ENCODE measurements at places on chromosomes 6 and 20. TPM values are rescaled to one million over a fixed set of nuclear protein-coding genes. Genes with fewer than 3 reads are reported as not detected.

RIPOR3 gene
- 13.2 TPM for total RNA-seq

FAM162B gene
- not detected for total RNA-seq

F13A1 gene
- total RNA-seq: 2.0 TPM

CALHM4 gene
- total RNA-seq: not detected

TPX2 gene
- total RNA-seq: 8.3 TPM

CYP24A1 gene
- total RNA-seq: not detected

MMP24 gene
- 0.42 TPM for total RNA-seq

IL17A gene
- total RNA-seq: not detected

PPP1R14C gene
- total RNA-seq: not detected

ZNF165 gene
- 0.32 TPM for total RNA-seq

BTBD9 gene
- 5.6 TPM for total RNA-seq

MYH7B gene
- total RNA-seq: 1.0 TPM

SAPCD1 gene
- total RNA-seq: 1.6 TPM

TSPO2 gene
- 0.60 TPM for total RNA-seq

GRCh38 chr20:5074232-5074674 lies 45.5 kb downstream of the PCNA start:
- DNase-seq: no peak

DNA sequence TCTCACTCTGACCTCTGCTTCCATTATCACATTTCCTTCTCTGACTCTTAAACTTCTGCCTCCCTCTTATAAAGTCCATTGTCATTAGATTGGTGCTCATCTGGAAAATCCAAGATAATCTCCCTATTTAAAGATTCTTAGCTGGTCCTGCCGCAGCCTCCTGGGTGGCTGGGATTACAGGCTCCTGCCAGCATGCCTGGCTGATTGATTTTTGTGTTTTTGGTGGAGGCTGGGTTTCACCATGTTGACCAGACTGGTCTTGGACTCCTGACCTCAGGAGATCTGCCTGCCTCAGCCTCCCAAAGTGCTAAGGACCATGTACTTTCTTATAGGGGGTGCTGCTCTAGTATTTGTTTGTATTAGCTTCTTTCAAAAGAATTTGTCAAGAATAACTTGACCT lies 5.3 kb upstream of the RPF2 start:
- DNase-seq: no peak

- no peak for DNase-seq
Measured at GRCh38 chr6:80341330-80341729, 234.9 kb downstream of the BCKDHB start.

- no peak for DNase-seq
Measured at GRCh38 chr20:32796981-32797451, 22.7 kb upstream of the MAPRE1 start.

DNA sequence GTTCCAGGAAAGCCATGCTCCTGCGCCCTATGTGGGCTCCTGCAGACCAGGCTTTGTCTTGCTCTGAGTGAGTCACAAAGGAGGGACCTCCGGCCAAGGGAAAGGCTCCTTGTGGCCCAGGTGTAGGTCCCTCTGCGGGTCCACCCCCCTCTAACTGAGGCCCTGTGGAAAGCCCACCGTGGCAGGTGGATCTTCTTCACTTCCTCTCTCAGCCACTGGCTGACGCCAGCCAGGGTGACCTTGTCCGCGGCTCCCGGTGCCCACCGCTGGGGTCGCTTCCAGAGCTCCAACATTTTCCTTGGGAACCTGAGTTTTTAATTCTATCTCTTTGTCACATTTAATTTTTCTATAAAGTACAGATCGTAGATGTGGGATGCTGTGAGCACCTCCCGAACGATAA lies 54.1 kb downstream of the SMOC2 start:
- no peak for DNase-seq

DNA sequence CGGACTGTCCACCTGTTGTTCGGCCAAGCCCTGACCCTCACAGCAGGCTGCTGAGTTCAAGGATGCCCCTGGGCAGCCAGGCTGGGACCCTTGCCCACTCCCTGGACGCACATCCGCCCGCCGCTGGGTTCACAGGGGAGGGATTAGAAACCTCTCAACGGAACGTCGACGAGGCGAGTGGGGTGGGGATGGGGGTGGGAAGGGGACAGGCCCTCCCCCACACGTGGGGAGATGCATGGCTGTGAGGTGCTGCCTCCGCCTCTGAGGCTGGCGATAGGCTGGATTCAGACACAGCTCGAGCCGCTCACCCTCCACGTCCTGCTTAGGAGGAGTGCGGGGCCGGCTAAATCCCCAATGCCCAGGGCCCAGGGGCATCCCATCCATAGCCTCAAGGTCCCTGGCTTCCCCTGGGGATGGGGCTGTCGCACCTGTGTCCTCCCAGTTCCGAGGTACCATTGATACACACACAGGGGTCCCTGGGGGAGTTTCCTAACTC lies 90.6 kb upstream of the BHLHE23 start:
- DNase-seq: peak; percentile 9

DNA sequence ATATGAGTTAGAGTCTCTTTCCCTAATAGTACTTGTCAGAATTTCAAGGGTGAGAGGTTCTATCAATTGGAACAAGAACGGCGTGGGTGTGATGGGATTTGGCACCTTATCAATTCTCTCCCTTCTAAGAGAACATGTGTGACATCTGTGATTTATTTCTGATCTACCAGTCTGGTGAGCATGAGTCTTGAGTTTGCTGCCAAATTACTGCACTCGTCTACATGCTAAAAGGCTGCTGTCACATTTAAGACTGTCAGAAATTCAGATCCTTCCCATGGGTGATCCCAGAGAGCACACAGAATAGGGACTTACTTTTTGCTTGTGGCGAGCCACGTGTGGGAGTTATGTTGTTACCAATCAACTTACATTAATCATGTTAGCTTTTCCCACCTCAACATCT lies 370.2 kb upstream of the SASH1 start:
- DNase-seq: no peak

DNA sequence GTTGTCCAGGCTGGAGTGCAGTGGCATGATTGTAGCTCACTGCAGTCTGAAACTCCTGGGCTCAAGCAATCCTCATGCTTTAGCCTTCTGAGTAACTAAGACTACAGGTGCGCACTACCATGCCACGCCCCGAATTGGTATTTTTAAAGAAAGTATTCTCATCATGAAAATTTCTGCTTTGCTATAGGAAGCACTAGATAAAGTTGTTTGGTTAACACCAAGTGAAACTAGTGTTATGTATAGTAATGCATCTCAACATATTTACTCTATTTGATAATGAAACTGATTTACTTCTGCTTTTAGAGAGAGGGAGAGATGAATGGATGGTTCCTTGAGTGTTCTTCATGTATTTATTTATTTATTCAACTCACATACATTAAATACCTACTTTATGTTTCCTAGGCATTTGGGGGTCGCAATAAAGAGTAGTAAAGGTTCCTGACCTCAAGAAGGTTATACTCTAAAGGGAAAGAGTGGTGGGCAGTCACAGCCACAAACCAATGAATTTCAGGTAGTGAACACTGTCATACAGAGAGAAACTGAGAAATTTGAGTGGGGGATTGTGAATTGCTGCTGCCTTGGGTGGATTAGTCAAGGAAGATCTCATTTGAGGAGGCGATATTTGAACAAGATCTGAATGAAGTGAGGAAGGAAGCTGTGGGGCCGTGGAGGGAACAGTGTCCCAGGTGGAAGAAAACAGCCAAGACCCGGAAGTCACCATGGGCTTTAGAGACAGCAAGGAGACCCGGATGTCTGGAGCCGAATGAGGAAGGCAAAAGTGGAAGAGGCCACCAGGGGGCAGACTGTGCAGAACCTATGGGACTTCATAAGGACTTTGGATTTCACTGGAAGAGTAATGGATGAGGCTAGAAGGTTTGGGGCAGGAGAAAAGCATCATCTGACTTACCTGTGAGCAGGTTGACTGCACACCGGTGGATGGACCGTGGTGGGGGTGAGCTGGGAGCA lies 185.6 kb downstream of the TSHZ2 start:
- DNase-seq: peak; percentile 49

GRCh38 chr6:87481931-87482330 lies 9.2 kb downstream of the SLC35A1 start:
- DNase-seq: no peak

DNA sequence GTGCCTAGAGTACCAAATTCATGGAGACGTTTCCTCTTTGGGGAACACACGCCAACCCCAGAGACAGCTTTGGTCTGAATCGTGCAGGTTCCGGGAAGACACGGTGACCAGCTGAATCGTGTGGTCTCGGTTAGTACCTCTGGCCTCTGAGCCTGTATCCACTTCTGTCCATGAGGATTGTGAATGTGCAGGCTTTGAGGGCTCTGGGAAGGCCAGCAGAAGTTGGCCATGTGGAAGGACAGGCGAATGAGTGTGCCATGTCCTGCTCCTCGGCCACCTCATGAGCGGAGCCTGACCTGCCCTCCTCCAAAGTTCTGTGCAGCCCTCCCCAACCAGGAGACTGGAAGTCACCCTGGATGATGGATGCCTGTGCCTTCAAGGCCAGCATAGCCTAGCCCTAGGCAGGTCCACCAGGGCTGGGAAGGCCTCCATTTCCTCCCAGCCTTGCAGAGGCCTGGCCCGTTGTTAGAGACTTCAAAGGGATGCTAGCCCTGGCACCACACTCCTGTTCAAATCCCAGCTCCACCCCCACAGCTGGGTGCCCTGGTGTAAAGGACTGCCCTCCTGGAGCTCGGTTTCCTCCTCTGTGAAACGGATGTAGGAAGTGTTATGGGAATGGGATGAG lies 1.7 kb upstream of the TMEM74B start:
- no peak for DNase-seq

GRCh38 chr20:19347943-19348456 lies 135.6 kb downstream of the SLC24A3 start:
- no peak for DNase-seq

DNA sequence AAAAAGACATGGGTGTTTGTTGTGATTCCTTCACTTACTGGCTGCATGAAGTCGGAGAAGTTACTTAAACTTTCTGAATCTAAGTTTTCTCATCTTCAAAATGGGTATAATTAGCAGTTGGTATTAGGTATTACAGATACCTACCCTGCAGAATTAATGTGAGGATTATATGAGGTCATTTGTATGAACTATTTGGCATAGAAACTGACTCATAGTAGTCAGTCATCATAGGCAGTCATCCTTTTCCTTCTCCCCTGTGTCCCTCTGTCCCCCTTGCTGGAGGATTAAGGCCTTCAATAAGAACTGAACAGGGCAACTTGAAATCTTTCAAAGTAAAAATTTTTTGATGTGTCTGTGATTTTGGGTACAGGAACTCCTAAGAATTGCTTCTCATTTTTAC lies 26.3 kb downstream of the RALGAPB start:
- no peak for DNase-seq

- no peak for DNase-seq
Measured at GRCh38 chr6:6803180-6803977, 214.9 kb downstream of the LY86 start.

- DNase-seq: no peak
Measured at GRCh38 chr20:41483553-41483930, 116.9 kb upstream of the EMILIN3 start.

GRCh38 chr6:46583721-46584120 lies 68.9 kb downstream of the CYP39A1 start:
- DNase-seq: no peak

GRCh38 chr6:13402711-13403110 lies 74.4 kb upstream of the TBC1D7 start:
- DNase-seq: no peak

DNA sequence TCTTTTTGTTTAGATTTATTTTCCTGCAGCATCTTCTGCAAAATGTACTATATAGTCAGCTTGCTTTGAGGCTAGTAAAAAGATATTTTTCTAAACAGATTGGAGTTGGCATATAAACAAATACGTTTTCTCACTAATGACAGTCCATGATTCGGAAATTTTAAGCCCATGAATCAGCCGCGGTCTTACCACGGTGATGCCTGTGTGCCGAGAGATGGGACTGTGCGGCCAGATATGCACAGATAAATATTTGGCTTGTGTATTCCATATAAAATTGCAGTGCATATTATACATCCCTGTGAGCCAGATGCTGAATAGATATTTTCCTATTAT lies 3.2 kb downstream of the FOXC1 start:
- no peak for DNase-seq

DNA sequence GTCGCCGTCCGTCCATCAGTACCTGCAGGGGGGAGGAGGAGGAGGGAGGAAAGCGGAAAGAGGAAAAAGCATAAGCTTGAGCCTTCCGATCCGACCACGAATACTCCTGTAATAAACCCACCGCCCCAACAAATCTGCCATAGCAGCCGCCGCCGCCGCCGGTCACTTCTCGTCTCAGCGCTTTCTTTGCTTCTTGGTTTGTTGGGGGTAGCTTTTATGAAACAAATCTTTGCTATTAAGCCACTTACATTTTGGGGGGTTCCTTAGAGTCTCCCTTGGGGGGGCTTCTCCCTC lies 277 bp downstream of the ADGRB3 start:
- no peak for DNase-seq

DNA sequence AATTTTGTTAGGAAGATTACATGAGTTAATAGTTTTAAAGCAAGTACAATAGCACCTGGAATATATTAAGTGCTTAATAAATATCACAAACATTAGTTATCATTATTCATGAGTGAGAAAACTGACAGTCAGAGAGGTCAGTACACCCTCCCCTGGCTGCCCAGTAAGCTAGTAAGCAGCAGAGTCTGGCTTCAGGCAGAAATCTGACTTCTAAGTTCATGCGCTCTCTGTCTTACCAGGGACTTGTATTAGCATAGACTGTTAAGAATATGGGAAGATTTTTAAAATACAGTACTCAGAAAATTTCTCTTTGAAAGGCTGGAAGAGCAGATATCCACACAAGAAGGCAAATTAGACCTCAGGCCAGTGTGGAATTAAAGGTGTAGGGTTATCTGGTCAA lies 40.8 kb downstream of the BCAS1 start:
- DNase-seq: no peak

- DNase-seq: no peak
Measured at GRCh38 chr6:106413016-106413415, 52.5 kb downstream of the CRYBG1 start.

- no peak for DNase-seq
Measured at GRCh38 chr6:108502832-108503231, 57.9 kb upstream of the FOXO3 start.

DNA sequence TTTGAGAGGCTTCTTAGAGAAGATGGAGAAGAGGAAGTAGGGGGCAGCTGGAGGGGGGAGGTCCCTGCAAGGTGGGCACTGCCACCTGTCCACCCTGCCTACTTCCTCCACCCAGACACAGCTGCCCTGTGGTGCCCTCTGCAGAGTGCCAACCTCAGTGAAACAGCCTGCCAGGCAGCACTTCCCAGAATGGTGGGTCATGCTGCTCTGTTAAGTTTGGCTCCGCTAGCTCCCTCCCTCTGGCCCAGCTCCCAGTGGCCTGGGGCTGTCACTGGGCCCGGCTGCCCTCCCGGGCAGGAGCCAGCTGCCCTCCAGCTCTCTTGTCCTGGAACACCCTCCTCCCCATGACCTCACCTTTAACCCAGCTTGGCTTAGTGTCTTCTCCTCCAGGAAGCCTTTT lies 5.1 kb upstream of the EPB41L1 start:
- peak; percentile 93 for DNase-seq

DNA sequence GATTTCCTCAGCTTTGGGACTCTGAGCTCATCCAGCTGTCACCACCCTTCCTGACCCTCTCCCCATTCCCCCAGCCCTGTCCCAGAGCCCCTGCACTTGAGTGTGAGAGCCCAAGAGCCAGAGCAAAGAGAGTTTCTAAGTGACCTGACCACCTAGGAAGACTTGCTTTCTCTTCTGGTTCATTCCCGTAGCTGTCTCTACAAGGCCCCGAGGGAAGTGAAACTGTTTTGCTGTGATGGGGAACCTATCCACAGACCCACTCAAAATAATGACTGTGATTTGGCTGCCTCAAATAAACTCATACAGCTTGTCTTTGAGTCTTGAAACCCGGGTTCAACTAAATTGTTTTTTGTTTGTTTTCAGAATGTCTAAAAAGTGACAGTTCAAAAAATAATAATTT lies 74.6 kb upstream of the XRN2 start:
- no peak for DNase-seq
